CD4-positive, alpha-beta T cell treated with Interleukin-15 for 4 hours (primary cell): ENCODE measurements at places on chromosomes 16 and 17.
A peak's percentile ranks its signal among the peaks of the same experiment; 100 is the strongest.

DNA sequence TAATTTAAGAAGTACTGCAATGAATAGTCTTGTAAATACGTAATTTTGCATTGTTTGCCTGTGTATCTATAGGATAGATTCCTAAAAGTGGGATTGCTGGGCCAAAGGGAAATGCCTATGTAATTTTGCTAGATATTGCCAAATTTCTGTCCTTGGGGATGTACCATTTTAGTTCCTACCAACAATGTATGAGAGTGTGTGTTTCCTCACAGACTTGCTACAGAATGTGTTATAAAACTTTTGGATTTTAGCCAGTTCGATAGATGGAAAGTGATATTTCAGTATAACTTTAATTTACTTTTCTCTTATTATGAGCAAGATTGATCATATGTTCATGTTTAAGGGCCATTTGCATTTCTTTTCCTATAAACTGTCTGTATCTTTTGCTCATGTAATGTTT lies 8.3 kb downstream of the TANGO6 start:
- no peak for DNase-seq

DNA sequence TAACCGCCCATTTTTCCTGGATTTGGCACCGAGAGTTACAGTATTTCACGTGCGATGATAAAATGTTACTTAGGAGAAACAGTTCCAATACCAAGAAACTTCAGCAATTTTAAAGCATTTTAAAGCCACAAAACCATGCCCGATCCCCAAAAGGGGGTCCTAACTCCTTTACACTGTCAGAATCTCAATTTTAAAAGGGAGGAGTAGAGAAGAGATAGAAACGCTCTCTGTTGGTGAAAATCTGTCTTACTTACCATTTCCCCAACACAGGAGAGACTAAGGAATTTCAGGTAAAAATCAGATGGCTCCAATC lies 526 bp upstream of the RNASEK start:
- no peak for DNase-seq

DNA sequence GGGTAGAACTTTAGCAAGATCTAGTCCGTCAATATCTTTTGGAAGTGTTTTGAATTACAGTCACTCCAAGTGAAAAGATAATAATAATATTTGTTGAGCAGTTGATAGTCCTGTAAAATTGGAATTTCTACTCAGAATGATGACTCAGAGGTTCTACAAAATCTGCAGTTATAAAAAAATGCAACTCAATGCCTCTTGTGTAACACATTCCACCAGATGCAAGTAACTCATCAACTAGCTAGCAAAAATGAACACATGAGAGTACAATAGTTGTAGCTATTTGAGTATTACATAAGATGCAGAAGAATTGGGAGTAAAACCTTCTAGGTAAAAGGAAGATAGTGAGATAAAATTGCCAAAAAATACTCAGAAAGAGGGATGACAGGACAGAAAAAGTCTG lies 177.2 kb downstream of the CDH8 start:
- DNase-seq, result no peak

- DNase-seq, result no peak
These were observed 109.5 kb upstream of the NLRP1 start for GRCh38 chr17:5693821-5694220.

DNA sequence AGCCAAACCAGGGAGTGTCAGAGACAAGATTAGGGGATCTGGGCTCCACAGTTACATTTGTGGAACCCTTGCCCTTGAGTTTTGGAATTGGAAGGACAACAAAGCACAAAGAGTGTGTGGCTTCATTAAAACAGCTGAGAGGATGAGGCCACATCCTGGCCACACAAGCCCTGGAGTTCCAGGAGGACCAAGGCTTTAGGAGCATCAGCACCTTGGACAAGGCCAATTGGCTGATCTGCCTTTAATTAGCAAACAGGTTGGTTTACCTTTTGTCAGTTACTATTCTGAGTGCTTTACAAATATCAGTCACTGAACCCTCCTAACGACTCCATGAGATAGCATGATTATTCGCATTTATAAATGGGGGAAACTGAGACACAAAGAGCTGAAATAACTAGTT lies 54.7 kb downstream of the SLC6A2 start:
- DNase-seq, result no peak

- DNase-seq, result no peak
These were observed 7.4 kb downstream of the ZDHHC7 start for GRCh38 chr16:85003725-85004586.

DNA sequence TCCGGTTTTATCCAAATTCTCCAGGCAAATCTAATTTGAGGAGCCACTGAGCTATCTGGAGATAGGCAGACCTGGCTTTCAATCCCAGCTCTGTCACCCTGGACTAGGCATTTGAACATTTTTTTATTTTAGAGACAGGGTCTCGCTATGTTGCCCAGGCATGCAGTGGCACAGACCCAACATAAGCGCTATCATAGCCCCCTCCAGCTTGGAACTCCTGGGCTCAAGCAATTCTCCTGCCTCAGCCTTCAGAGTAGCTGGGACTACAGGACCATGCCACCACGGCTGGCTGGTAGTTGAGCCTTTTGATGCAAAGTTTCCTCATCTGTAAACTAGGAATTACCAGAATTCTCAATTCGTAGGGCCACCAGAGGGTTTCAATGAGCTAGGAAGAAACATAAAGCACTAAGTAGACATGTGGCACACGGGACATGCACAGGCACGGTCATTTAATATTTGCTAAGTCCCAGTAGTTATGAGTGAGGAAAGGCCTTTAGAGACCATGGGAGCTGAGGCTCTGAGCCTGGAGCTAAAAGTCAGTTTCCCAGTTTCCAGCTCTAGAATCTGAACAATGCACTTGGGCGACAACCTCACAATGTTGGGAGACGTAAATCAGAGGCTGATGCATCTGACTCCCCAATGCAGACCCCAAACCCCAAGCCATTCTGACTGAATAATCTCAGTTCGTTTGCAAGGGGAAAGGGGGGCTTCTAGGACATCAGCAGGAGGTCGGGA lies 1.1 kb downstream of the ELOB start:
- no peak for DNase-seq

DNA sequence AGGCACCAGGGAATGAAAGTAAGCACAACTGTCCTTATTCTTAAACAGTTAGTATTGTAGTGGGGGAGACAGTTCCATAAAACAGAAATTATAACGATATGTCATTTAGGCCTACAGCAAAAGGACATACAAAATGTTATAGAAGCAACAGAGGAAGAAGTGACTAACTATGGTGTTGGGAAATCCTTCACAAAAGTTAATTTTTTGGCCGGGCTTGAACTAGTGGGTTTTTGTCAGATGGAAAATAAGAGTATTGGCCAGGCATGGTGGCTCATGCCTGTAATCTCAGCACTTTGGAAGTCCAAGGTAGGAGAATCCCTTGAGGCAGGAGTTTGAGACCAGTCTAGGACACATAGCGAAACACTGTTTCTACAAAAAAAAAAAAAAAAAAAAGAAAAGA lies 127.8 kb downstream of the SSH2 start:
- DNase-seq, result no peak

- no peak for DNase-seq
These were observed 14.0 kb downstream of the MARCHF10 start for GRCh38 chr17:62793919-62794665.

DNA sequence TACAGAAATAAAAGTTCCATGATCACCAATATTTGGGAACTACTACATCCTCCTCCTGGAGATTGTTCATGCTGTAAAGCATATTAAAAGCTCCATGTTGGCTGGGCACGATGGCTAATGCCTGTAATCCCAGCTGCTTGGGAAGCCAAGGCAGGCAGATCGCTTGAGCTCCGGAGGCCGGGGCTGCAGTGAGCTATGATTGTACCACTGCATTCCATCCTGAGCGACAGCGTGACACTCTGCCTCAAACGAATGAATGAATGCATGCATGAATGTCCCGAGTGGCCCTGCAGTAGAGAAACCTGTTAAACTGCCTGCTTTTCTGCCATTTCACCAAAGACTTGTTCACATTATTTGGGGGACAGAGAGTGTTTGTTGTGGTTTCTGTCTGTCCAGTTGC lies 15.0 kb downstream of the CNEP1R1 start:
- no peak for DNase-seq

GRCh38 chr17:17841601-17842025 lies 4.8 kb upstream of the SREBF1 start:
- DNase-seq, result no peak

DNA sequence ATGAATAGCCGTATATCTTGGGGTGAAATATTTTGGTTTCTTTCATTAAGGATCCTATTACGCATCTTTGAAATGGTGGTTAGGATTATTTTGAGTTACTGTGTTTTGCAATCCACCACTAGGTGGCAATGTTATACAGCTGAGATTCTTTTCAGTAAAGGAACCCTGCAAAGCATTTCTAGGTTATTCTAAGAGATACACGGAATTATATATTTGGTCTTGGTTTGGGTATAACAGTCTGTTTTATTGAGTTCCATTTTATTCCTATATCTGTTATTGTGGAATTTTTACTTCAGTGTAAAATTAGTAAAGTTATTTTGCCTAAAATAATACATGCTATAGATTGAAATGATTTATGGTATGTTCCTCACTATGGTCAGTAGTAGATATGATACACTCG lies 62.9 kb upstream of the CPHXL start:
- peak; percentile 54 for DNase-seq

DNA sequence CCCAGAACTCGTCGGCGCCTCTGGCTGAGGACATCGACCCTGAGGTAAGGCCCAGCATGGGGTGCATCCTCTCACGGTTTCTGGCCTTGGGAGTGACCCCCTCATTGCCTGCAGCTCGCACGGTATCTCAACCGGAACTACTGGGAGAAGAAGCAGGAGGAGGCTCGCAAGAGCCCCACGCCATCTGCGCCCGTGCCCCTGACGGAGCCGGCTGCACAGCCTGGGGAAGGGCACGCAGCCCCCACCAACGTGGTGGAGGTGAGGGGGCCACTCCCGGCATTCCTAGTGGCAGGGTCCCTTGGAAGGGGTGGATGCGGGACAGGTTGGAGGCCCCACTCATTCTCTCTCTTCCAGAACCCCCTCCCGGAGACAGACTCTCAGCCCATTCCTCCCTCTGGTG lies 8.4 kb upstream of the MRPL12 start:
- no peak for DNase-seq

GRCh38 chr16:56972403-56973293 lies 10.9 kb downstream of the CETP start:
- no peak for DNase-seq

GRCh38 chr17:6269478-6269877 lies 165.4 kb downstream of the AIPL1 start:
- DNase-seq, result no peak
